ENCODE measurements at places on chromosomes 2 and 18.

DNA sequence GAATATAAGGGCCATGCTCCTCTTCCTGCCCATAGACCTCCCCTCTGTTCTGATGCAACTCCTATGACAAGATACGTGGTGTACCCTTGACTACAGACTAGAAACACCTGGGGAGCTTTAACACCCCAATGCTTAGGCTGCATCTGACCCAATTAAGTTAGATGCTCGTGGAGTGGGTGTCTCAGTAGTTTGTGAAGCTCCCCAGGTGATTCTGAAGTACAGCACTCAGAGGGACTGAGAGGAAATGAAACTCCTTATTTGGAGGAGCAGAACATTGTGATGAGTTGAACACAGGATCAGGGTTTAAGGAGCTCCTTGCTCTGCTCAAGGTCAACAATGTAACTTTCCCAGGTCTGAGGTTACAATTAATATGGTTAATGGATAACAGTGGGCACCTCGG lies 80.3 kb upstream of the TTC39C start:
- DNase-seq = no peak

DNA sequence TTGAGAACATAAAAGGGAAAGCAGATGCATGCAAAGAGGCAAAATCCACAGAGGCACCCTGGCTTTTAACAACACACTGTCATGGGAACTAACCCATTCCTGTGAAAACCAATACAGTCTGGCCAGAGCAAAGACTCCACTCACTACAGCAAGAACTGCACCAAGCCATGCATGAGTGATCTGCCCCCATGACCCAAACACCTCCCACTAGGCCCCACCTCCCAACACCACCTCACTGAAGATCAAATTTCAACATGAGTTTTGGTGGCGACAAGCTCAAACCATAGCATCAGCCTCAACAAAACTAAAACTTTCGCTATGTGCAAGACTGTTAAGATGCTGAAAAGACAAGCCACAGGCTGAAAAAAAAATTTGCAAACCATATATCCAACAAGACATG lies 162.8 kb downstream of the SMAD2 start:
- DNase-seq = no peak

- no peak for DNase-seq
Measured at GRCh38 chr18:36547544-36547943, 250.0 kb downstream of the FHOD3 start.

GRCh38 chr2:118854507-118855345 lies 7.3 kb upstream of the EN1 start:
- DNase-seq = no peak

- no peak for DNase-seq
Measured at GRCh38 chr2:164600763-164601162, 20.5 kb downstream of the GRB14 start.

DNA sequence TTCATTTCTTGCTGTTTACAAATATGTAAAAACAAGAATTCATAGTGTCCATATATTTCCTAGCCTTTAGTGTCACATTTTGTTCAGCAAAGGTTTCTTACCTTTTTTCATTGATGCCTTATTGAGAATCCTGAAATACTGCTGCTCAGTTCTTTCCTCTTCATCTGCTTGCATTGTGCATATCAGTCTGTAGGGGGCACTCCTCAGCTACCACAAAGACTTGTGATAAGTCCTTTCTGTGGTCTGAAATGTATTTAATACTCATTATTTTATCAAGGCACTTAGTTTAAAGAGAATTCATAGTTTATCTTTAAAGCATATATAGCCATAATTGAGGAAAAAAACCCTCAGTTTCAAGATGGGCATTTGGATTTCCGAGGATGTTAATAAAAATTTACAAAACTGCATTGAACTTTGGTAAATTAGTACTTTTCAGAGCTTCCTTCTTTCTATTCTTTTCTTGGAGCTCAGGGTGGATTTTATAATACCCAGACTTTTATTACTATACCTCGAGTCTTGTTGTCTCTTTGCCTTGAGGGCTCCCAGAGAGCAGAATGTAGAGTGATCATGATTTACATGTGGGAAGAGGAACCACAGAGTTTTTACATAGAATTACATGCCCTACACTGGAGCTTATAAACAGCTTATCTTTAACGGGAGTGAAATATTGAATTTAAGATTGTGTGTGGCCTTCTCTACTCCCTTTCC lies 570.1 kb downstream of the PLCL1 start:
- DNase-seq = peak; percentile 67

DNA sequence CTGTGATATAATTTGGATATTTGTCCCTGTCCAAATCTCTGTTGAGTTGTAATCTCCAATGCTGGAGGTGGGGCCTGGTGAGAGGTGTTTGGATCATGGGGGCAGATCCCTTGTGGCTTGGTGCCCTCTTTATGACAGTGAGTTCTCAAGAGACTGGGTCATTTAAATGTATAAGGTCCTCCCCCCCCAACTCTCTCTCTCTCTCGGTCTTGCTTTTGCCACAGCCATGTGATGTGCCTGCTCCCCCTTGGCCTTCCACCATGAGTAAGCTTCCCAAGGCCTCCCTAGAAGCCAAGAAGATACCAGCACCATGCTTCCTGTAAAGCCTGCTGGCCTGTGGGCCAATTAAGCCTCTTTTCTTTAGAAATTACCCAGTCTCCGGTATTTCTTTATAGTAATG lies 58.6 kb downstream of the FN1 start:
- no peak for DNase-seq

- DNase-seq = no peak
Measured at GRCh38 chr2:46351098-46351749, 54.0 kb downstream of the EPAS1 start.

- DNase-seq = no peak
Measured at GRCh38 chr2:153912798-153913396, 41.2 kb downstream of the GALNT13 start.

DNA sequence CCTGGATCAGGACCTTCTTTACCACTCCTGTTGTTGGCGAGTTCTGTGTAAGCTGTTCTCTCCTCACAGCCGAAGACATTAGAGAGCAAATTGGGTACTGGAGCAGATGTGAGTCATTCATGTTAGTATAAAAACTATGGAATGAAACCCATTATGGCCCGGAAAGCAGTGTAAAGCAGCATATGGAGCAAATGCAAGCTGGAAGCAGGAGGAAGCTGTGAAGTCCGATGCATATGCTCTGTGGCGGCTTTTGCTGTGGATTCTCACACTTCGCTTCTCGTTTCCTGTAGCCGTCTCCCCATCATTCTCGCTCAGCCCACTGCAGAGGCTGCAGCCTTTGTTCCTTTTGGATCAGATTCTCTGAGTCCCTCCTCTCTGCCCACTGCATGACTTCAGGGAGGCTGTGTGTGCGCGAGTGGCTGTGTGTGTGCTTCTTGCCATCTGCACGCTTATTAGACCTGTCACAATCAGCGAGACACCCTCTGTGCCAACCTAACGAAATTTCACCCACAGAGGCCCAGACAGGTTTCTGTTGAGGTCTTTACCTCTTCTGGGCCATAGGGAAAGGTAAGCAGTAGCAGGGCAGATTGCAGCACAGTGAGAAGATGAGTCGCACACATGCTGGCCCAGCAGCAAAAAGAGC lies 3.3 kb upstream of the GALNT14 start:
- DNase-seq = no peak

DNA sequence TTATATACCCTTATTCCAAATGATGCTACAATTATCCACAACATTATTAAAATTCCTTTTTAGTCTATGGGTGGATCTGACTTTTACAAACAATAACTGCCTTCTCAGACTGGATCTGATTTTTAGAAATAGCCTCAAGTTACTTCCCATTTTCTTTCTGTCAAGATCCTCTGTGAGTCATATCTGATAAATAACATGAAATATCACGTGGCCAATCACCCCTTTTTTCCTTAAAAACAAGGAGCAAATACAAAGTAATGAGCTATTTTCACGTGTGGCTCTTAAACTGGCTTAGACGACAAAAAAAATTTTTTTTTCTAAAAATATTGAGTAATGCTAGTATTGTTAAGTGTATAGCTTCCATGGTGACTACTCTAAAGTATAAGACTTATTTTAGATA lies 6.7 kb downstream of the PELI1 start:
- DNase-seq = no peak

DNA sequence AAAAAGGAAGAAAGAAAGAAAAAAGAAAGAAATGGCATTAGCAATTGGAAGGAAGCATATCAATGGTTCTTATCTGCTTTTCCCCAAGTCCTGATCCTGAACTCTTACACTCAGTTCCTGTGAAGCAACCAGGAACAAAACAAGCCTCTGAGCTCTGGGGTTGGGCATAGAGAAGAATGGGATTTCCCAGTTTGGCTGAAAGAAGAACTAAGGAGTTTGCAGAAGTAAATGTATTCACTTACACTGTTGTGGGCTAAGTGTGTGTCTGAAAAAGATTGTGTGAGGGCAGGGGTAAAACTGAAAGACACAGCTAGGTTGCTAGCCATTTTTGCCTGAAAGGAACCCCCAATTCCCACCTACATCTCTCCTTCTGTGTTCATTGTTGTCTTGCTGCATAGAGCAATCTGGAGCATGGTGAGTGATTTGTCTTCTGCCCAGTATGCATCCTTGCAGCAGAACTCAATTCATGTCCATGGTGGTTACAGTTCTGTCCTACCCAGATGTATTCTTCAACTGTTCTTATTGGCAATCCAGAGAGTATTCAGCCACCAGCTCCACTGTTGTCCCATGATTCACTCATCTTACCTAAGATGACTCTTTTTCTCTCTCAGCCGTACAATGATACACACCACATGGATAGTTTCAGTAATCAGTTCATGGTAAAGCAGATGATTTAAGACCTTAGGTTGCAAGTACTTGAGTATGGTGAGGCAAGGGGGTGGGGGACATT lies 348.7 kb downstream of the ARHGAP15 start:
- DNase-seq = no peak

- DNase-seq = no peak
Measured at GRCh38 chr2:2938481-2938880, 439.1 kb downstream of the EIPR1 start.

DNA sequence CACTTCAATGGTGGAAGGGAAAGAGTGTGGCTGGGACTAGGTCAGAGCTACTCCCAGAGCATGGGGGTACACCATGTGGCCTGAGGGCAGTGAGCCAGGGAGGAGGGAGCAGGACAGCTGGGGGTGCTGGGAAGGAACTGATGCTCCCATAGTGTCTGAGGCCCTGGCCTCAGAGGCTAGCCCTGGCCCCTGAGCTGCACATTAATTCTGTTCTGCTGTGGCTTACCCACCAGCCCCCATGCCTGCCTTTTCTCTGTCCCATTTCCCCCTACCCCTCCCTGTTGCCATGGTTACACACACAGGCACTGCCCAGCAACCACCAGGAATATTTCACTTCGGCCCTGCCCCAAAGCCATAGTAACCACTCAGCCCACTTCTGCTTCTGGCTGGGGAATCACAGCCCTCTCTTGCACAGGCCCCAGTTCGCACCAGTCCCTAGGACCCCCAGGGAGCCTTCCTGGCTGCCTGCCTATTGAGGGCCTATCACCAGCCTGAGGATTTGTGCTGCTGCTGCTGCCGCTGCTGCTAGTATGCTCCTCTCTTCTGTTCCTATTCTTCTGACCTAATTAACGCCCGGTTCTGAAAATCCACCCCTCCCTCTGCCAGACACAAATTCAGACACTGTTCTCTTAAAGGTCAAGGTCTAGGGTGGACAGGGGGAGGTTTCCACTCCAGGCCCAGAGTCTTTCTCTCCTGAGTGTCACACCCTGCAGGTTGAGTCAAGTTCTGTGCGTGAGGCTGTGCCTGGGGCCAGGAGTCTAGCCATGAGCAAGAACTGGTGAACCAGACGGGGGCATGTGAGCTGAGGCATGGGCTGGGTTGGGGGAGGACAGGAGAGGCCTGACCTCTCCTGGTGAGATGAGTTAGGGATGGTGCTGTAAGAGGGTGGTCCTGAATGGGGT lies 87.1 kb upstream of the MCFD2 start:
- no peak for DNase-seq

DNA sequence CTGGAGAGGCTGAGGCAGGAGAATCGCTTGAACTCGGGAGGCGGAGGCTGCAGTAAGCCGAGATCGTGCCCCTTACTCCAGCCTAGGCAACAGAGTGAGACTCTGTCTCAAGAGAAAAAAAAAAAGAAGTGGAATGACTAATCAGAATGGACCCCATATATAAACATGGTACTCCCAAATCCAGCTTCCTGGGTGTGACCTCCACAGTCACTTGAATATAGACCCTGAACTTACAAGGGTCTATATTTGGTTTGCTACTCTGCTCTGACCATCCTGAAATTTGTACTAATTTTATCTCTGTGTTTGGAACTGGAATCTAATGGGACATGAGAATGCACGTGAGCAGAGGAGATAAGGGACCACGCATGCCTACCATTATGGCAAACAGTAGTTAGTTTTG lies 275.0 kb downstream of the TNS1 start:
- no peak for DNase-seq

DNA sequence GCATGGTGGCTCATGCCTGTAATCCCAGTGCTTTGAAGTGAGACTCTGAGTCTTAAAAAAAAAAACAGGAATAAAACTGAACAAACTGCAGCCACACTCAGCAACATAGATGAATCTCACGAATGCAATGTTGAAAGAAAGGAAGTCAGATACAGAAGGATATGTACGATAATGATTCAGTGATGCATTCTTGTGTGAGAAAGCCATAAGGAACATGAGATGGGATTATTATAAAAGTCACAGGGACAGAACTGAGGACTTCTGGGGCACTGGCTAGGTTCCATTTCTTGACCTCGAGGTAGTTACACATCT lies 56.9 kb upstream of the SMAD2 start:
- no peak for DNase-seq

- DNase-seq = no peak
Measured at GRCh38 chr2:48207201-48207641, 300.9 kb upstream of the FBXO11 start.

GRCh38 chr18:45715212-45715780 lies 8.7 kb upstream of the SLC14A1 start:
- no peak for DNase-seq

DNA sequence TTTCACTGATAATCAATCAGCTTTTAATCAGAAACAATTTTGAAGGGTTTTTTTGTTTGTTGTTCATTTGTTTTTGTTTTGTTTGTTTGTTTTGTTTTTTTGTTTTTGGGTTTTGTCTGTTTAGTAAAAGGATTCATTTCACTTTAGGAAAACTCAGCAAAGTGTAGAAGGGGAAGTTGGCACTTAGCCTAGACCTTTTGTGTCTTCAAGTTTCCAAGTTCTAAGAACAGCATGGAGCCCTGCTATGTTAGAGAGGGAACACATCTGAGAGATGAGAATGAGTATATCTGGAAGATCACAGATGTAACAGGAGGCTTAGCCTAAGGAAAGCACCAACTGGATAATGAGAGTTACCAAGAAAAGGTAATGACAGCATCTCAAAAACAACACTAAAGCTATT lies 501.5 kb downstream of the ERBB4 start:
- no peak for DNase-seq

DNA sequence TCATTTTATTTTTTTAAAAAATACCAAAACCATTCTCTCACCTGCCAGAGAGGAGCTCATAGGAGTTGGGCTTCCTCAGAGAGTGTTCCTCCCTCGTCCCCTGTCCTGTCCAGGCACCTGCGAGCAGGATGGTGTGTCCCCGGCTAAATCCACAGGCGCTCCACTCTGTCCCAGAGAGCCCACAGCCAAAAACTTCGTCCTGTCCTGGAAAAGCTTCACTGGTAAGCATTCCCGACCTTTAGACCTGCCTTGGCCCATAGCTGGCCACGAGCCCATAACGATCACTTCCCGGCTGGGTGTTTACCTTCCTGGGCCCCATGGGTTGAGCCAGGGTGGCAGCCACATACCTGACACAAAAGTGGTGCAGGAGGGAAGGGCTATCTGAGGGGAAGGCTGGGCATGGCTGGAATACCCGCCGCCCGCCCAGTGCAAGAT lies at the start of gene NGEF:
TSS of gene NGEF (minus strand) at position 230 of the 435 bp plus-strand sequence. CDS start 38,366 bp downstream, outside the sequence.
- no peak for DNase-seq

Measured in stromal cell of bone marrow (primary cell).